ENCODE measurements at places on chromosomes 12 and 14. TPM values are rescaled to one million over a fixed set of nuclear protein-coding genes. Genes with fewer than 3 reads are reported as not detected.

PYGL gene
- total RNA-seq, result 2.5 TPM

FGF6 gene
- not detected for total RNA-seq

P2RX2 gene
- not detected for total RNA-seq

PROX2 gene
- 1.5 TPM for total RNA-seq

RAD9B gene
- 3.2 TPM for total RNA-seq

C12orf60 gene
- total RNA-seq, result 2.7 TPM

ARF3 gene
- 81.8 TPM for total RNA-seq

TSHR gene
- not detected for total RNA-seq

LRRC10 gene
- not detected for total RNA-seq

OR6C2 gene
- not detected for total RNA-seq

GRCh38 chr12:6820166-6820565 is 1.5 kb upstream of the GPR162 start:
- no peak overlapping the region for H3K27ac ChIP-seq
- peaks cover 42% of the 10 kb centered on the region for H3K27me3 ChIP-seq
- no peak for DNase-seq
- no peaks in the 10 kb centered on the region for H3K36me3 ChIP-seq
- H3K4me3 ChIP-seq, result no peak overlapping the region

DNA sequence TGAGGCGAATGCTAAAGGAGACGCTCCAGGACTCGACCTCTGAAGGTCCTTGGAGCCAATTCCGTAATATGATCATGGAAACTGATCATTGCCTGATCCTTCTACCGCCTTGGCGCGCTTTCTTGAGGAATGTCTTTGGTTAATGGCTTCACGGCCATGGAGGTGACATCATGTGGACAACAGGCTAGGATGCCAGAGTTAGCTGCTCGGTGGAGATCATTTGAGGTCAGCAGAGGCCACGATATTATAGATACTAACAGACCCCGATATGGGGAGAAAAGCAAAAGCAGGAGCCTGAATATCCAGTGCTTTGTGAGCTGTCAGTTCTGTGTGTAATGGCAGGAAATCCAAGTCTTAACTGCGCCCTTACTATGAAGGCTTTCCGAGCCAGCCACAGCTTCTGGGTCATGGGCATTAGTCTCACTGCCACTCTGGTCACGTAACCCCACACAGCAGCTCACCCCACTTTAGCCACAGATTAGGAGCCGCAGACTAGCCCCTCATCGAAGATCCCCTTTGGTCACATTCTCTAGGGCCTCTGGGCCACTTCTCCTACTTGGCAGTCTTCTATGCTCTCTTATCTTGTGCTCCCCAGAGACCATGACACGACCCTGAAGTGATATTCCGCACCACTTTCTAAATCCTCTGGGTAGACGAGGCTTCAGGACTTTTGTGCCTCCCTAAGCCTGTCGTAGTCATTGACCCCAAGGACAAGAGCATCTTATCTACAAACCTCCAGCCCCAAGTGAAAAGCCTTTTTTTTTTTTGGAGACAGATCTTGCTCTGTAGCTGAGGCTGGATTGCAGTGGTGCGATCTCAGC is 724 bp upstream of the CS start:
- H3K27me3 ChIP-seq, result no peaks in the 10 kb centered on the region
- H3K4me3 ChIP-seq, result peak overlapping the region; percentile 97
- peaks cover 32% of the 10 kb centered on the region for H3K36me3 ChIP-seq
- DNase-seq, result no peak

DNA sequence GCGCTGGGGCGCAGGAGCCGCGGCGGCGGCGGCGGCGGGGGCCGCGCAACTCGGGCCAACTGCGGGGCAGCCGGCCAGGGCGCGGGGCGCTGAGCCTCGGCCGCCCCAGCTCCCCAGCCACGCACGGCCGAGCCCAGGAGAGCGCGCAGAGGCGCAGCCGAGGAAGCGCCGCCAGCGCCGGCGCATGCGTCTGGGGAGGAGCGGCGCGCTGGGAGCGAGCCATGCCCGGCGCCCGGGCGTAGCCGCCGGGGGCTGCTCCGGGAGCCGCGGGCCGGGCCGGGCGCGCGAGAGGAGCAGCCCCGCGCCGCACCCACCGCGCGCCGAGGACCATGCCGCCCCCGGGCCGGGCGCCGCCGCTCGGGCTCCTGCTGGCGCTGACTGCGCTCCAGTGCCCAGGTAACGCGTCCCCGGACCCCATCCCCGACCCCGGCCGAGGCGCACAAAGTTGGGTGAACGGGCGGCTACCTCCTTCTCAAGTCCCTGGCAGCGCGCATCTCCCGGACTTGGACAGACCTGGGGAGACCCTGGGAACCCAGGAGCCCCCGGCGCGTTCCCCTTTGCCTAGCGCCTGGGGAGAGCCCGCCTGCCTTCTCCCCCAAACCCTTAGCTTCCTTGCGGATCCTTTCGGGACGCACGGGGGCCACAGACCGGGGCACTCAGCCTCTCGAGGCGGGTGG is 121.4 kb downstream of the AACS start:
- H3K36me3 ChIP-seq, result no peaks in the 10 kb centered on the region
- H3K4me3 ChIP-seq, result no peak overlapping the region
- H3K4me1 ChIP-seq, result peaks cover 3% of the 10 kb centered on the region
- no peak overlapping the region for H3K27ac ChIP-seq
- H3K27me3 ChIP-seq, result peaks cover 83% of the 10 kb centered on the region
- DNase-seq, result no peak

DNA sequence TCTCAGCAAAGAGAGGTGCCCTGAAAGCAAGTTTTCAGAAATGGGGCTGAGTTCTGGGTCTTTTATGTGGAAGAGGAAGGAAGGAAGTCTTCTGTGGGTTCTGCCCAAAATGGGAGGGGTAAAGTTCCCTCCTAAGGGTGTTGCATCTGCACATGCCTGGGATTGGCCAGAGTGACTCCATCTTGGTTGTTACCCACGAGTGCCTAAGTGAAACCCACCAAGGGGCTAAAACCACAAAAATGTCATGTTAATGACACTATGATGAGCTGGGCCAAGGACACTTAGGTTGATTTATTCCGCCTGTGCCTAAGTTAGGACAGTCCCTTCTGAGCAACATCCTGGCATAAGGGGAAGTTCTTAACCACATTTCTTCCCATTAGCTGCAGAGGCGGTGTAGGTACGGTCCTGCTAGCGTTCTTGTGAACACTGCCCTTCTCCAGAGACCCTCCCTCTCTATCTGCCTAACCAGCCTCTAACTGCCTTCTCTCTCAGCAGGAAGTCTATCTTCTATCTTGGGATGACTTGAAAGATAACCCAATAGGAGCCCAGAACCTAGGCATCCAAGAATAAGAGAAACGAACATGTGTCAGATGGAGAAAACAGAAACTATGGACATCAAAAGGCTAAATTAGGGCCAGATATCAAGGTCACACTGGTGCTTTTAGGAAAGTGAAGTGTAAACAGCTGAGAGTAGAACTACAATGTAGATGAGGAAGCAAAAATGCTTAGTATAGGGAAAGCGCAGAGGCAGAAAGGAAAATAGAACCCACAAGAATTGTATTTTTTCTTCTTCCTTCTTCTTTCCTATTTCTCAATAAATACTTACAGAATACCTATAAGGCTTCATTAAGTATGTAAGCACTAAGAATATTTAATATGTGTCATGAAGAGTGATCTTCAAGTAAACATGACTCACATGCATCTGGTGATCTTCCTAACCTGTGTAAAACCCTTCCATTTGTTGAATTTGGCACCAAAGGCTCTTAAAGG is 104.2 kb upstream of the AMN1 start:
- peak overlapping the region; percentile 13 for H3K4me3 ChIP-seq
- no peaks in the 10 kb centered on the region for H3K27me3 ChIP-seq
- peak overlapping the region; percentile 88 for H3K27ac ChIP-seq
- DNase-seq, result peak; percentile 43
- peaks cover 37% of the 10 kb centered on the region for H3K4me1 ChIP-seq
- H3K36me3 ChIP-seq, result peaks cover 43% of the 10 kb centered on the region

- H3K27me3 ChIP-seq, result peaks cover 10% of the 10 kb centered on the region
- H3K27ac ChIP-seq, result no peak overlapping the region
- H3K4me1 ChIP-seq, result peaks cover 10% of the 10 kb centered on the region
Observed at GRCh38 chr12:62732861-62733427, 202.0 kb downstream of the PPM1H start.

DNA sequence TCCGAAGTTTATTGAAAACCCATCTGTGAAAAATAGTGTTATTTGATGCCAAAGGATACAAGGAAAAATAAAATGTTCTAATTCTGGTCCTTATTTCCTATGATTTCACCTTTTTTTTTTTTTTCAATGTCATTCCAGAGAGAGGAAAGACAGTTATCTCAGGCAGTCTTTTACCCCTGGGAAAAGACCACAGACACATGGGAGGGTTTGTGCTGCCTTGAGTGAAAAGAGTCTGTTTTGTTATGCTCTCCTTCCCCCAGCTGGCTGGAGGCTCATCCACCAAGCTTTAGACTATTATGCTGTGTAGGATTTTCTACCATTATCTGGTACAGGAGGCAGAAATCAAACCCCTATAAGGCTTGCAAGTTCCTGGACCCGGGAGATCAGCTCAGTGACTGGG is 151.8 kb downstream of the CRADD start:
- no peaks in the 10 kb centered on the region for H3K36me3 ChIP-seq
- no peak for DNase-seq
- no peaks in the 10 kb centered on the region for H3K27me3 ChIP-seq
- peaks cover 3% of the 10 kb centered on the region for H3K4me1 ChIP-seq

DNA sequence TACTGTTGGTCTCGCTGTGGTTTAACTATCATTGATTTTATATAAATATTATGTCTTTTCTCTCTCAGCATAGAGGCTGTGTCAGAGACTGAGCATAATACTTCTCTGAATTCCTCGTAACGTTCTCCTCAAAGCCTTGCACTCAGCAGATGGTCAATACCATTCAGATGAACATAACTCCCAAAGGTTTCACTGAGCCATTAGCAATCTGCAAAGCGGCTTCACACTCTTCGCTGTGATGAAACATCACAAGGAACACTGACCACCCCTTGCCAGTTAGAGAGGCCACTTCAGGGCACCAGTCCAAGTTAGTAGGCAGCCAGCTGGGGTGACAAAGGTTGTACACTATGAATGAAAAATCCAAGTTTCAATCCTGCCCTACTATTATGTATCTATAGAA is 30.1 kb upstream of the STON2 start:
- no peaks in the 10 kb centered on the region for H3K36me3 ChIP-seq
- DNase-seq, result no peak
- H3K4me1 ChIP-seq, result peaks cover 6% of the 10 kb centered on the region
- no peak overlapping the region for H3K27ac ChIP-seq
- H3K4me3 ChIP-seq, result no peak overlapping the region

DNA sequence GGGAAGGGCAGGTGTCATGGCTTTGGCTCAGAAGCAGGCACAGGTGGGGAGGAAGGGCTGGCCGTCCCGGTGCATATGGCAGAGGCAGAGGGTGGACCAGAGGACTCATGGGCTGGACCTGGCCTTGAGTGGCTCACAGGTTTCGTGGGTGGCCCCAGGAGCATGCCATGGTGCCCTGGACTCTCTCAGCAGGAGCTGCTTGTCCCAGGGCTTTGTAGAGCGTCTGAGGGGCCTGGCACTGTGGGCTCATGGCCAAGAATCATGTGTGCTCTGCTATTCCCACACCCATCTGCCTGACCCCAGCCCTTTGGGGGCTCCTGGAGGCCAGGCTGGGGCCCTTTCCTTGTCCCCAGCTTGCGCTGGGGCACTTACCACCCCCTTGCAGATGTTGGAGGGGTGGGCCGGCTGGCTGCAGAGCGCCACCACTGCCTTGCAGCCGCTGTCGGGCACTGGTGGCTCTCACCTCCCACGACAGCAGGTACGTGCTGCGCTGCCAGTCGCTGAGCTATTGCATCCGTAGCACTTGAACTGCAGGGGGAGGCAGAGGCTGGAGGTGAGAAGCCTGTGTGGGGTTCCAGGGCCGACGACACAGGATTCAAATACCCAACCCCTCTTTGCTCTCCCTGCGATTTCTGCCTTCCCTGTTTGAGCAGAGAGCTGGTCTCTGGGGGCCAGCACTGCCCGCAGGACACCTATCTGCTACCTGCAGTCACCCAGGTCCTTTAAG is 187.4 kb upstream of the PRMT8 start:
- H3K36me3 ChIP-seq, result no peaks in the 10 kb centered on the region
- no peak overlapping the region for H3K4me3 ChIP-seq
- DNase-seq, result no peak
- peaks cover 20% of the 10 kb centered on the region for H3K27me3 ChIP-seq

GRCh38 chr12:122988612-122989212 is 8.2 kb downstream of the ARL6IP4 start:
- no peak overlapping the region for H3K27ac ChIP-seq
- no peaks in the 10 kb centered on the region for H3K36me3 ChIP-seq
- no peak for DNase-seq
- H3K4me3 ChIP-seq, result no peak overlapping the region
- H3K27me3 ChIP-seq, result no peaks in the 10 kb centered on the region
- peaks cover 19% of the 10 kb centered on the region for H3K4me1 ChIP-seq

- peak overlapping the region; percentile 77 for H3K4me3 ChIP-seq
- H3K27me3 ChIP-seq, result peaks cover 78% of the 10 kb centered on the region
- no peak overlapping the region for H3K27ac ChIP-seq
- no peaks in the 10 kb centered on the region for H3K36me3 ChIP-seq
Observed at GRCh38 chr12:132597333-132598316, 12.8 kb downstream of the LRCOL1 start.
